Kidney tubule cell (primary cell): ENCODE measurements at places on chromosomes 7 and 10.

- DNase-seq = no peak
Observed at GRCh38 chr10:133123050-133123745, 35.5 kb downstream of the ADGRA1 start.

DNA sequence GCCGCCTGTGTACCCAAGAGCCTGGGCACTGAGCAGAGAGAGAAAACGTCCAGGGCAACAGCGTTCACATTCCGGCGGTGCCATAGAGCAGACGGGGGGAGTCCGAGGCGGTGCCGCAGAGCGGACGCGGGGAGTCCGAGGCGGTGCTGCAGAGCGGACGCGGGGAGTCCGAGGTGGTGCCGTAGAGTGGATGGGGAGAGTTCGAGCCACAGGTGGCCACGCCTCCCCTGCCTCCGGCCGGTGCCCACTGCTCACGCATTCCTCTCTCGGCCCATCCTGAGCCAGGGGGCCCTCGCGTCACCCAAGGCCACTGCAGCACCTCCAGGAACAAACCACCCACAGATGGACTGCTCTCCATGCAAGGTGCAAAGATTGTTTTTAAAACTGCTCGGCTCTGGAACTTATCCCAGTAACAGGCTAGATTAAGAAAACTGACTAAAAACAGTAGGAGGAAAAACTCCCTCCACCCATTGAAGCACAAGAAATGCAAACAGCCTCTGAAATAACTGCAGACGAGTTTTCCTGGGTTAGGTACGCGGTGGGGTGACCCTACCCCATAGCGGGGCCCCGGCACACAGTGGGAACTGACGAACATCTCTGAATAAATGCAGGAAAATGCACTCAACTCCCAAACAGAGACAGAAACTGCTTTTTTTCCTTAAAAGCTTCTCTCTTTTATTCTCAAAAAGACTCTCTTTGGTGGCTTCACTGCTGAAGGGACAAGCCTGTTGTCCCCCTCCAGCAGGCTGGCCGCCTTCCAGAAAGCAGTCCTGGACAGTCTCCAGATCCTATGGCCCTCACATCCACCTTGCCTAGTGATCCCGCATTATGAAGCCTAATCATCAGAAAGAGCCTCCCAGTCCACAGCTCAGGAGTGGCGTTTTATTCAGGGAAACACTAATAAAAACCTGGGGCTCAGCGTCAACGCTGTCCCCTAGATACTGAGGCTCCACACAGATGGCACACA is 55.9 kb downstream of the DIP2C start:
- DNase-seq = peak; percentile 55

DNA sequence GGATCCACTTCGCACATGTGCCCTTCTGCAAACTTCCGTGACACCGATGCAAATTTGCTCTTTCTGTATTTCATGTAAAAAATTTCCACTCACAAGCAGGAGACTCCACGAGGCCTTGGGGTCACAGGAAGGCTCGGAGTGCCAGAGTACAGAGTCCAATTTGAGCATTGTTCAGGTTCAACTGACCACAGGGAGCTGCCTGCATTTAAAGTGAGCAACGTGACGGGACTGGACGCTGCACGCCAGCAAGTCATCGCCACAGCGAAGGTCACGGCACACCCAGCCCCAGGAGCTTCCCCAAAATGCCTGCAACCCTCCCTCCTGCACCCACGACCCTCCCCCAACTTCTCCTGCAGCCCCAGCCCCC is 41.5 kb upstream of the NKX6-2 start:
- DNase-seq = no peak

GRCh38 chr7:94368371-94368791 is 26.3 kb upstream of the COL1A2 start:
- no peak for DNase-seq

GRCh38 chr10:69067189-69067588 is 20.7 kb upstream of the SRGN start:
- no peak for DNase-seq

- peak; percentile 45 for DNase-seq
Observed at GRCh38 chr10:86100581-86101061, 266.0 kb downstream of the GRID1 start.
